ENCODE measurements at places on chromosomes 12 and 14.
A peak's percentile ranks its signal among the peaks of the same experiment; 100 is the strongest.

GRCh38 chr12:11651785-11652184 lies 2.3 kb downstream of the ETV6 start:
- peak; percentile 43 for DNase-seq

- peak; percentile 61 for DNase-seq
Measured at GRCh38 chr12:2876431-2877046, 435 bp downstream of the FOXM1 start.

- DNase-seq, result no peak
Measured at GRCh38 chr14:37138898-37139297, 33.5 kb downstream of the SLC25A21 start.

DNA sequence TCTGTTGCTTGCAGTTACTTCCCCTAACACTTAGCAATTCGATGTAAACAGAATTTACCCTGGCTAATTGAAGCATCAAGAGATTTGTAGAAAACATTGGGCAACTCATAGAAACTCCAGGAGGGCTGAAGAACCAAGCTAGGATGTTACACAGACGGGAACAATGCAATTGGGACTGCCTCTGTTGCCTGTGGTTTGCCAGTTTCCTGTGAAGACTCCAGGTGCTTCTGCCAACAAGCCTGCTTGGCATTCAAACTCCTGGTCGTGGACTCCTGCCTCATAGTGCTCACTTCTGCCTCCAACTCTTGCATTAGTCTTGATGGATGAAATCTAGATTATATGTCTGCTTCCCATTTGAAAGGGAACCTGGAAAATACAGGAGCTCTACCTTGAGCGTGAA lies 246.0 kb downstream of the BMP4 start:
- DNase-seq, result no peak

DNA sequence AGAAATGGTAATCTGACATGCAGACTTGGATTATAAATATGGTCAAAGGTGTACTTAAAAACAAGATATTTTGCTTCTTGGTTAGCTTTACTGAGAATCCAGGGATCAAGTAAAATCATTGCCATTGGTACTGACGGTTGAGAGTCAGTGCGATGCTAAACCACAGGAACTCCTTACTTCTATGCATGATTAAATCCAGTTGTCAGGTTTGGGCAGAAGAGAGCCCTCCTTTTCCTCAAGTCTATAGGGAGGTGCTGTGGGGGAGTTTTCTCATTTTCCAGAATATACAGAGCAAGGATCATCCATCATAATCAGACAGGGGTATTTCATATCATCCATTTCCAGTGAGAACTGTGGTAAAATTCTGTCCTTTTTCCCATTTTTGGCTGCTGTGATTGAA lies 839.1 kb downstream of the NRXN3 start:
- no peak for DNase-seq
